Caki2 (cell line): ENCODE measurements at places on chromosomes 5 and 9.

GRCh38 chr9:116099821-116100220 is 53.8 kb upstream of the PAPPA start:
- DNase-seq, result no peak

- DNase-seq, result no peak
Measured at GRCh38 chr5:154968953-154969352, 28.1 kb downstream of the MRPL22 start.

DNA sequence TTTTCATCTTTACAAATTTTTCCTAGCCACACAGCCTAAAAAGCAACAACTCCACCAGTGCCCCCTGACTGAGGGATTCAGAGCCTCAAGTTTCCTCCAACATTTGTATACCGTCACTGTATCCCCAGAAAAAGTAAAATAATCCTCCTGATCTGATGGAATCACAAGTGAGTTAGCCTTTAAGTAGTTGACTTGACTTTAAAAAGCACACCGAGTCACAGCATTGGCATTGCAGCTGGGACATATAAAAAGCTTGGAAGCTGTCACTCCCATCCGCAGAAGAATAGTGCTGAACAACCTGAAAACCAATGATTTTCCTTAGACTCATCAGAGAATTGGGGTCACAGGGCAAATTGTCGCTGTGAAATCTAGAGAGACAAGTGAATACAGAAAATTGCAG is 41.6 kb upstream of the FBN2 start:
- DNase-seq, result no peak

DNA sequence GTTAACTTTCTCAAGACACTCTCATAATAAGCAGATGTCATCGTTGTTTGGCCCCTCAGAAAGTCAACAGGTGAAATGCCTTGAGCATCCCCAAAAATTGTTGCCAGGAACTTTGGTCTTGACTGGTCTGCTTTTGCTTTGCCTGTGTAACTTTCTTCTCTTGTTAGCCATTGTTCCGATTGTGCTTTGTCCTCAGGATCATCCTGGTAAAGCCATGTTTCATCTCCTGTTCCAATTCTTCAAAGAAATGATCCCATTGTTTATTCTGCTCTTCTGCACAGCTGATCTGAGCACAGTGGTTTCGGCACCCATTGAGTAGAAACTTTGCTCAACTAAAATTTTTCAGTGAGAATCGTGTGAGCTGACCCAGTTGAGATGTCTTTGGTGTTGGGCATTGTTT is 8.1 kb upstream of the ZBED3 start:
- DNase-seq, result no peak

DNA sequence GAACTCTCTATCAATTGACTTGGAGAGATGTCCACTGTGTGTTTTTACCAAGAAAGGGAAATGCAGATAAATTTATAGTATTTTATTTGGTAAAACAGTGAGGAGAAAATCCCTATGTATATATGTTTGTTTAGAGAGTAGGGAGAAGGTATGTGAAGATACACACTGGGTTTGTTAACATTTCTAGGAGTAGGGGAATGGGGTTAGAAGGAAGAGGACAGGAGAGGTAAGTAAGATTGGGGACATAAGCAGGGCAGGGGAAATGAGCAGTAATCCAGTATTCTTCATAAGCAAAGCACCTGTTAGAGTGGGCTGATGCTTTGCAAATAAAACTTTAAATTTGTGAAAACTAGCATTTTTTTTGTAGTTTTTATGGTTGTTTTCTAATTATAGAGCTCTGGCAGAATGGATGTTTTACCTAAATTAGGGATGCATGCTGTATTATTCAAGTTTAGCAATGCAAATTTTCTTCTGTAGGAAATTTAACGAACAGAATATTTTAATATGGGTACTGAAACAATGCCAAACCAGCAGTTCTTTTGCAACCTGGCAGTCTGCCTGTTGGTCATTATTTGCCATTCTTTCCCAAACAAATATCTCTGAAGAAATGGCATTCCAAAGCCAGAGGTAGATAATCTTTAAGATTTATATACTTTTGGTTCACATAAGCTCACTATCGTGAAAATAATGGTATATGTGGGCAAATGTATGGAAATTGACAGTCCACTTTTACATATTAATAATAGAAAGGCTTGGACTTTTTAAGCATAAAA is 19.4 kb upstream of the DCP2 start:
- no peak for DNase-seq

- DNase-seq, result peak; percentile 88
Measured at GRCh38 chr9:127388037-127388855, 8.7 kb upstream of the SLC2A8 start.

- DNase-seq, result no peak
Measured at GRCh38 chr9:91312717-91313325, 48.9 kb downstream of the AUH start.

DNA sequence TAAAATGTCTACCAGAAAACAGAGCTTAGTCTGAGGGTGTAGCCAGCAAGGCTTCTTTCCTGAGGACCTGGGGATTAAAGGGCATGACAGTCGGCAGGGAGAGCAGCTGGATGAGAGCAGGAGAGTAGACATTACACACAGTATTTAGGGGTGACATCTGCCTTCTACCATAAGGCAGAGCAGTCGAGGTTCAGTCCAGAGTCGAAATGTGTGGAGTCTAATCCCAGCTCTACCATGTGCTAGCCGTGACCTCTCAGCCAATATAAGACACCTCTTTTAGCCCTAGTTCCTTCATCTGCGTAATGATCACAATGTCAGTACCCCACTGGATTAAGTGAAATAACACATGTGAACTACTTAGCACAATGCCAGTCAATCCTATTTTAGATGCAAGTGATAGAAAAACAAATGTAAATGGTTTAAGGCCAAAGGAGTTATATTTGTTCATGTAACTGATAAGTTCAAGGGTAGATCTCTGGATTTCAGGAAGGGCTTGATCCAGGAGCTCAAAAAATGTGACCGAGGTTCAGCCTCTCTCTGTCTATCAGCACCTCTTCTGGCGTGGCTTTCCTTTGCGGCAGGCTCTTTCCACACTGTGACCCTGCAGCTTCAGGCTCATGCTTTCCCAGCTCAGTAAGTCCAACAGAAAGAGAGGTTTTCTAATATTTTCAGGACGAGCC is 16.2 kb upstream of the CPLX2 start:
- no peak for DNase-seq

GRCh38 chr5:134451936-134452505 is 40.3 kb upstream of the CDKN2AIPNL start:
- peak; percentile 42 for DNase-seq

- no peak for DNase-seq
Measured at GRCh38 chr5:97111004-97111403, 31.4 kb downstream of the LIX1 start.

DNA sequence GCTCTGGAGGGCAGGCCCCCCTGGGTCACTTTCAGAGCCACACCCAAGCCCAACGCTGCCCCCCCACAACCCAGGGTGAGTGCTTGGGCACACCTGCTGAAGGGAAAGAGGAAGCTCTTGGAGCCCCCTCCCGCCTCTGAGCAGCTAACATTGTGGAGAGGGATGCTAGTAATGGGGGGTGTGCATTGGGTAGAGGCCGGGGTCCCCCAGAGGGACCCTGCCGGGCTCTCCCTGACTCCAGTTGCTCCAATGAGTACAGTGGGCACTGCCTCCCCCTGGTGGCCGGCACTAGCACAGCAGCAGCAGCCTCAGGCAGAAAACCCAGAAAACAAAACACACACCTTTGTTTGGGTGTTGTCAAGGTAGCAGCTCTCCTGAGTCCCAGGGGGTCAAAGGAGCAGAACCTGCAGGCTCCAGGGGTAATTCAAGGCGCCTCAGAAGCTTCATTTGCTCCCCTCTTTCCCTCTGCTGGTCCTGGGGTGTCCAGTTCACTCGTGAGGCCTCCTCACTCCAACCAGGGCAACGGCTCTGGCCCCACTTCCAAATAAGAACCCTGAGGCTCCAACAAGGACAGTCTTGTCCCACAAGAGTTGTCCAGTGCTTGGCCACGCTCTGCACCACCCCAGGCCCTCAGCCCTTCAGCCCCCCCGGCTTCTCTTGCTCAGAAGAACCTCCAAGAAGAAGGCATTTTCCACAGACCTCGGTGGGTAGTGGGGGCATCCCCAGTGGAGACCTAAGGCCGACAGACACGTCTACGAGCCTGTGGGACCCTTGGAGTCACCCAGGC is 16.1 kb downstream of the GBGT1 start:
- DNase-seq, result peak; percentile 77

DNA sequence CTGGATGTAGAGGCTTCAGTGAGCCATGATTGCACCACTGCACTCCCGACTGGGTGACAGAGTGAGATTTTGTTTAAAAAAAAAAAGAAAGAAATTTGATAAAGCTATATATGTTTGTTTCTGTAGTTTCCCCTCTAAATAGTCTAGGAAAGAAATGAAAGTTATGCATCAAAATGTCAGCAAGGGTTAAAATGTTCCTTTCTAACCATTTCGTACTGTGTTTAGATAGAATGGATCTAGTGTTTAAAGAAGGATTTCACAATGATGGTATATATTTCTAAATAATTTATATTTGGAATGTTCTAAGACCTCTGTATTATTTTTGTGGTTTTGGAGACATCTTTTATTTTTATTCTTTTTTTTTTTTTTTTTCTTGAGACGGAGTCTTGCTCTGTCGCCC is 22.7 kb downstream of the TEK start:
- no peak for DNase-seq

GRCh38 chr9:107060062-107060461 is 197.1 kb downstream of the ZNF462 start:
- no peak for DNase-seq

- DNase-seq, result no peak
Measured at GRCh38 chr5:150158170-150158949, 2.7 kb upstream of the PDGFRB start.

DNA sequence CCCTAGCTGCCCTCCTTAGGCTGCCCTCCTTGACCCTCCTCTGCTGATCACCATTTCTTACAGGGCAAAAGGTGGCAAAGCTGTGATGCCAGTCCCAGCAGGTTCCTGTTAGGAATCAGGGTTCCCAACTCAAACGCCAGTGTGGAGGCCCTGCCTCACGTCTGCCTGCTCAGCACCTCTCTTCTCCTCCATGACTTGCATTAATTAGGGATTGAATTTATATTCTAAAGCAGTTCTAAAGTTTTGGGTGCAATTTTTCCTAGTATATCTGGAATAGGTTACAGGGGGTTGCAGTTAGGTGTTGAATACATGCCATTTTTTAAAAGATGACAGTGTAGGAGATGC is 13.2 kb upstream of the PLEKHG4B start:
- no peak for DNase-seq

- DNase-seq, result no peak
Measured at GRCh38 chr9:110241260-110241857, 14.9 kb downstream of the TXN start.
